IMR-90 (cell line): ENCODE measurements at places on chromosomes 2 and 18. TPM values are rescaled to one million over a fixed set of nuclear protein-coding genes. Genes with fewer than 3 reads are reported as not detected.

- peaks cover 5% of the 10 kb centered on the region for H3K4me1 ChIP-seq
- no peak overlapping the region for H3K4me3 ChIP-seq
- no peak overlapping the region for H3K27ac ChIP-seq
- no peak for DNase-seq
- no peaks in the 10 kb centered on the region for H3K27me3 ChIP-seq
Observed at GRCh38 chr2:74031221-74031620, 46.5 kb downstream of the TET3 start.

The ACVR1 gene
- total RNA-seq: 21.1 and 24.2 TPM in 2 replicates

- peaks cover 14% of the 10 kb centered on the region for H3K27me3 ChIP-seq
- H3K27ac ChIP-seq: no peak overlapping the region
- DNase-seq: no peak
- H3K4me1 ChIP-seq: no peaks in the 10 kb centered on the region
Observed at GRCh38 chr2:126635736-126636135, 20.2 kb upstream of the GYPC start.

The ABCB11 gene
- not detected in 2 replicates for total RNA-seq

DNA sequence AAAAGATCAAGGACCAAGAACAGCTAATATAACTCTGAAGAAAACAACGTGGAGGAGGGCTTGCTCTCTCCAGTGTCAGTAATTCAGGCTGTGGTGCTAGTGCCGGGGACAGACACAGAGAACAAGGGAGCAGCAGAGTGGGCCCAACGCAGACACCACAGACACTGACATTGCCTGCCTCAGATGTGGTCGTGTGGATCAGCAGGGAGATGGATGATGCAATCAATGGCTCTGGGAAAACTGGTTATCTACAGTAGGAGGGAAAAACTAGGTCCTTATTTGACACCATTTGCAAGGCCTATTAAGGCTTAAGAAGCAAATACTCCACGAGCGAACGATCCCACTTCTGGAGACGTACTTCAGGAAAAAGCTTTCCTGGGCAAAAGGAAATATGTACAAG is 36.1 kb downstream of the HDLBP start:
- H3K4me3 ChIP-seq: no peak overlapping the region
- H3K4me1 ChIP-seq: peaks cover 6% of the 10 kb centered on the region
- peak; percentile 33 for DNase-seq
- no peaks in the 10 kb centered on the region for H3K36me3 ChIP-seq

DNA sequence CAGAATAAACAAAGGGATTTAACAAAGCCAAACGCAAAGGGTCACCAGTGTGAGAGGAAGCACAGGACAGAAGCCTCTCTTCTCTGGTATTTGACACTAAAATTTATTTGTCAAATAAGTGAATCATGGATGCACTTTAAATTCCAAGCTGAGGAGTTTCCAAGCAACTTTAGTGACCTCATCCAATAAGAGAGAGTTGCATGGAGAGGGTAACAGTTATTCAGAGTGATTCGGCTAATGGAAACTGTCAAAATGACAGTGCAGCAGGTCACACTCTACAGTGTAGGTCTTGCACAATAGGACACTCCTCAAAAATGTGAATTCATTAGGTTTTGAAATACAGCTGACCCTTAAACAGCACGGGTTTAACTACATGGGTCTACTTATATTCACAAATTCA is 103.9 kb upstream of the ACVR1C start:
- no peaks in the 10 kb centered on the region for H3K27me3 ChIP-seq
- no peak overlapping the region for H3K27ac ChIP-seq
- H3K4me3 ChIP-seq: no peak overlapping the region
- peaks cover 26% of the 10 kb centered on the region for H3K36me3 ChIP-seq
- peak; percentile 23 for DNase-seq

The ESCO1 gene
- 4.5 and 11.4 TPM in 2 replicates for total RNA-seq

DNA sequence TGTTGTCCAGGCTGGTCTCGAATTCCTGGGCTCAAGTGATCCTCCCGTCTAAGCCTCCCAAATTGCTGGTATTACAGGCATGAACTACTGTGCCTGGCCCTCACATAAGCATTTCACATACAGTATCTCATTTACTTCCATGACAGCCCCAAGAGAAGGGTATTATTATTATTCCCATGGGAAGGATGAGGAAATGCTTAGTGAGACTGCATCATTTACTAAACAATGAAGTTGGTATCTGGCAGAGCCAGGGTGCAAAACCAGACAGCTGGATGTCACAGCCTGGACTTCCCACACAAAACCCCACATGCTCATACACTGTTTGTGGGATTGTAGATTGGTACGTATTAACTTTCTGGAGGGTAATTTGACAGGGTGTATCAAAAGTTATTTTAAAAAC is 29.9 kb downstream of the DAPL1 start:
- no peak for DNase-seq
- H3K4me3 ChIP-seq: no peak overlapping the region
- no peaks in the 10 kb centered on the region for H3K36me3 ChIP-seq
- no peak overlapping the region for H3K27ac ChIP-seq
- H3K27me3 ChIP-seq: peaks cover 12% of the 10 kb centered on the region

- peaks cover 32% of the 10 kb centered on the region for H3K4me1 ChIP-seq
- DNase-seq: peak; percentile 88
- peaks cover 14% of the 10 kb centered on the region for H3K36me3 ChIP-seq
- H3K27me3 ChIP-seq: no peaks in the 10 kb centered on the region
- peak overlapping the region; percentile 22; the same call in 1 of the 2 replicates for H3K27ac ChIP-seq
- H3K4me3 ChIP-seq: no peak overlapping the region
Observed at GRCh38 chr2:36397728-36398413, 42.3 kb downstream of the CRIM1 start.

- H3K36me3 ChIP-seq: no peaks in the 10 kb centered on the region
- H3K4me1 ChIP-seq: peaks cover 13% of the 10 kb centered on the region
- DNase-seq: peak; percentile 96
Observed at GRCh38 chr18:10015941-10016819, 102.4 kb downstream of the VAPA start.

The BMP10 gene
- not detected in 2 replicates for total RNA-seq

The ADI1 gene
- 43.2 and 49.7 TPM in 2 replicates for total RNA-seq

The SEPTIN10 gene
- 82.6 and 83.9 TPM in 2 replicates for total RNA-seq

The MBOAT2 gene
- total RNA-seq: 91.7 and 102 TPM in 2 replicates

DNA sequence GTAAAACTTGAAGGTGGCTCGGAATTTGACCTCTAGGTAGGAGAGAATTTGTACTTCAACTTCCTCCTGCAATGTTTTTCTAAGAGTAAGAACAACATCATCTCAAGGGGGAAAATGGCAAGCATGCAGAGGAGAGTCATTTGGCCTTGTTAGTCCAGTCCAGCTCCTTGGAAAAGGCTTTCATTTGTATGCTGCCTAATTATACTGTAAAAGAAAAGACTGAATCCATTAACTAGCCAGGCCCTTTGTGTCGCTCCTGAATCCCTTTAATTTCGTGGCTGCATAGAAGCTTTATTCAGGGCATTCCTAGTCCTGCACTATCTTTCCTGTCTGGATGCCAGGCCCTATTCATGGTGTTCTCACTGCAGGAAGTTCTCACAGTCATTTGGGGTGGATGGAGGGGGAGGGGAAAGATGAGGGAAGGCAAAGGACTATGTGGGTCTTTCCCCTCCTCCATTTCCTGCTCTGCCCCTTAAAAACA is 36.0 kb downstream of the PHLPP1 start:
- H3K27me3 ChIP-seq: no peaks in the 10 kb centered on the region
- no peaks in the 10 kb centered on the region for H3K36me3 ChIP-seq
- H3K27ac ChIP-seq: no peak overlapping the region
- peak; percentile 25 for DNase-seq
- H3K4me3 ChIP-seq: no peak overlapping the region
- H3K4me1 ChIP-seq: peaks cover 7% of the 10 kb centered on the region

DNA sequence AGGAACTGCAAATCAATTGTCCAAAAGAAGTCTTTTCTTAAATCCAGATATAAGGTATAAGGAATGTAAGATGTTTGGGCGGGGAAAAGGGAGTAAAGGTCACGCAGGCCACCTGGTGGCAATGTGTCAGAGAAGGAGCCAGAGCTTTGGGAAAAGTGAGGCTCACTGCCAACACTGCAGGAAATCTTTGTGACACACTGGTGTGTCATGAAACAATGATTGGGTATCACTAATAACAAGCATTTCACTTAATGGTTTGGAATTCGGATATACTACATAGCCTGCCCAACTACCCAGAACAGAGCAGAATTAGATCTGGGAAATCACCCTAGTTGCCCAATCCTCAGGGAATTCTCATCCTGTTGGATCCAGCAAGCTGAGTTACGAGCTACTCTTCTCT is 61.0 kb downstream of the RBMS1 start:
- no peaks in the 10 kb centered on the region for H3K27me3 ChIP-seq
- peak; percentile 87 for DNase-seq
- H3K27ac ChIP-seq: no peak overlapping the region
- no peak overlapping the region for H3K4me3 ChIP-seq

DNA sequence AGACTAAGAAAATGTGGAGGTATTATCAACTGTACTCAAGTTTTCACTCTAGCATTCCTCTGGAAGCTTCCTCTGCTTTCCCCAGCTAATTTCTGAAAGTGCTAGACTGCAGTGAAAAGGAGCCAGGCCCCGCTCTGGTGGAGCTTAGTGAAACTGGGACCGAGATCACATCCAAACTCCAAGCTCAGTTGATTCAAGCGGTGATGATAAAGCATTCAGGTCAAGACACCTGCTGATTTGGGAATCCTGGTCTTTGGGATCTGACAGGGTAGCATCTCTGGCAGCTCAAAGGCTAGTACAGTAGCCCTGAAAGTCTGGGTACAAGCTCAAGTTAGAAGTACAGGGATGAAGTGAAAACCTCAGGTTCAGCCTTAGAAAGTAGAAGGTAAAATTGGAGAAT is 120.2 kb upstream of the CRIM1 start:
- no peak overlapping the region for H3K27ac ChIP-seq
- no peak overlapping the region for H3K4me3 ChIP-seq
- H3K4me1 ChIP-seq: no peaks in the 10 kb centered on the region
- DNase-seq: no peak
- no peaks in the 10 kb centered on the region for H3K27me3 ChIP-seq
- H3K36me3 ChIP-seq: no peaks in the 10 kb centered on the region

DNA sequence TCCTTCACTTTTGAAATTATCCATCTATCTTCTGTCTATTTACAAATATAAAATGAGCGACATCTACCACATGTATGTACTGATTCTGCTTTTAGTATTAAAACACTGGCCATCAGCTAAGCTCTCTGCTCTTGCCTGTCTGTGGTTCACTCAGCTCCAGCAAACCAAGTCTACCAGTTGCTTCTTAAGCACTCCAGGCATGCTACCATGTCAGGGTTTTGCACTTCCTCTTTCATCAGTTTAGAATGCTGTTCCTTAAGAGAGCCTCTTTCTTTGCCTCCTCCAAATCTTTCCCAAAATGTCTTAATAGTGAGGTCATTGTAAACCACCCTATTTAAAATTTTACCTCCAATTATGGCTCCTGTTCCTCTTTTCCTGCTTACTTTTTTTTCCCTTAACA is 59.5 kb downstream of the SCN3A start:
- H3K27ac ChIP-seq: no peak overlapping the region
- no peaks in the 10 kb centered on the region for H3K36me3 ChIP-seq
- H3K27me3 ChIP-seq: no peaks in the 10 kb centered on the region
- no peak overlapping the region for H3K4me3 ChIP-seq

DNA sequence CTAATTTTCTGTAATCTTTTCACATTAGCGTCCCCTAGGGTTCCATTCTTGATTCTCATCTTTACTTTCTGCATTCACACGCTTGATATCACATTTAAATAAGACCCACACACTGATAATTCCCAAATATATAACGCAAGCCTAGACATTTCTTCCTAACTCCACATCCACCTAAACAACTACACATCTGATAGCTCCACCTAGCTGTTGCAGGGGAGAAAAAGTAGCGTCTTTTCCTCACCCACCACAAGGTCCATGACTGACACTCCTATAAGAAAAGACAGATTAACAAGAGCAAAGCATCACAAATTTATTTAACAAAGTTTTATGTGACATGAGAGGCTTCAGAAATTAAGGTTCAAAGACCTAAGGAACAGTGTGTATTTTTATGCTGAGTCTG is 862.2 kb upstream of the DDX18 start:
- no peaks in the 10 kb centered on the region for H3K36me3 ChIP-seq
- H3K27ac ChIP-seq: no peak overlapping the region
- no peaks in the 10 kb centered on the region for H3K27me3 ChIP-seq
- no peak overlapping the region for H3K4me3 ChIP-seq

The FBXO48 gene
- total RNA-seq: 0.18 and 0.28 TPM in 2 replicates

The UGT1A8 gene
- total RNA-seq: not detected in 2 replicates
